NCI-H1694 treated with DMSO at 0.1 percent for 48 hours (cell line): ENCODE measurements at places on chromosomes 2 and 18.

- no peak for DNase-seq
Measured at GRCh38 chr2:135029481-135030134, 17.6 kb downstream of the MAP3K19 start.

DNA sequence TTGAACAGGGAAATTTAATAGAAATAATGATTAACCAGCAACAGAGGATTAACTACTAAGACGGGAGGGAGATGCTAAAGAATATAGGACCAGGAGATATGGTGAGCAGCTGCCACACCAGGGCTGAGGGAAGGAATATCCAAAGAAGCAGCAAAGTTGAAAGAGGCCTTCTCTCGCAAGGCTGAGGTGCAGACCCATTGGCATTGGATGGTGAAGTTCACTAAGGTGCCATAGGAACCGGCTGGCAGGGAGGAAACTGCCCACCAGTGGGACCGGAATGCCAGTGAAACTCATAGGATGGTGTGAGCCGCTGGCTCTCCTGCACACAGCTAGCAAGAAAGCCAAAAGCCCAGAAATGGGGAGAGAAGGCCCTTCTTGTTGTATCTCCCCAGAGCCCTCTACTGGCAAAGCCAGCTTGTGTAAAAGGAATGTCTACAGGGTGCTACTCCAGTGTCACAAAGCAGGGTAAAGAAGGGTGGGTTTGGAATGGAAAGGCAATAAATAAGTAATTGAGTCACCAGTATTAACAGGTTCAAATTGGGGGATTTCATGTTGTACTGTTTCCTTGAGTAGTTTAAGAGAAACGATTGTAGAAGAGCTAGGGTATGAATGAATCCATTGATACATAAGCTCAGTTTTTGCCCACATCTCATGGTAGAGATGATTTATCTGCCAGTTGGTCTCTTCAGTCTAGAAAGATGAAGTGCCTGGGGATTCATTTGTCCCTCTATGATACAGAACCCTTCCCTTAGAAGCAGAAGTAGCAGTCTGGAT, 36.0 kb downstream of the FARP2 start:
- peak; percentile 32 for DNase-seq

DNA sequence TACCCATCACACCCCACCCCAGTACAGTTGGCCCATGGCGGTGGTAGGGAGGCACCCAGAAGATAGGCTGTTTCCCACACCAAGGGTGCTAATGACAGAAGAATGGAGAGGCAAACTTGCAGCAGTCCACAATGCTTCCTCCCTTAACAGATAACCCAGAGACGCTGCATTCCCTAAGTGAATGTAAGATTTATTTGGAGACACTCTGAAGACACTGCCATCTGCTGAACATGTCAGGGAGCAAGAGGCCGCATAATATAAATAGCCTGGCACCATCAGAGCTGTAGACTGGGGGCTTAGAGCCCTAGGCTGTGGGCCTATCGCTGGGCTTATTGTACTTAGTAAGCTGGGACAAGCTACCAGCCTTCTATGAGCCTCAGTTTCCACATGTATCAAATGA, 2.2 kb upstream of the IWS1 start:
- DNase-seq = no peak

DNA sequence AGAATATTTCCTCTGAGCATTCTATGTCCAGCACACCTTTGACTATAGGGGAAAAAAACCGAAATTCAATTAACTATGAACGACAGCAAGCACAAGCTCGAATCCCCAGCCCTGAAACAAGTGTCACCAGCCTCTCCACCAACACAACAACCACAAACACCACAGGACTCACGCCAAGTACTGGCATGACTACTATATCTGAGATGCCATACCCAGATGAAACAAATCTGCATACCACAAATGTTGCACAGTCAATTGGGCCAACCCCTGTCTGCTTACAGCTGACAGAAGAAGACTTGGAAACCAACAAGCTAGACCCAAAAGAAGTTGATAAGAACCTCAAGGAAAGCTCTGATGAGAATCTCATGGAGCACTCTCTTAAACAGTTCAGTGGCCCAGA, 79.4 kb upstream of the FAM117B start:
- no peak for DNase-seq

- DNase-seq = no peak
Measured at GRCh38 chr2:237652181-237652580, 24.8 kb downstream of the LRRFIP1 start.

DNA sequence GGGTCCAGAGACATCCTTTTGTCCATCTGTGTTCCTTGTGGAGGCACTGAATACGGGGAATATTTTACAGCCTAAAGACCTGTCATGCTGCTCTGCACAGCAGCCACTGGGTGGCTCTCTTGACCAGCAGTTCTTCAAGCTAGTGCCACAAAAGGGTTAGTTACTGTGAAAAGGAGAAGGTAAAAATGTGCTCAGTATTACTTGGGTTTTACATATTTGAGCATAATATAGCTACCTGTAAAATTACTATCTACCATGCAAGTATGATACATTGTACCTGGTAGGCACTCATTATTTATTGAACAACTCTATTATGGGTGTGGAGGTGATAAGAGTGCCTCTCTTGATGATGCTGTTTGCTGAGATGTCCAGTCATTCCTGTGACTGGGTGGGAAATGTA, 23.6 kb downstream of the FZD5 start:
- peak; percentile 68 for DNase-seq

DNA sequence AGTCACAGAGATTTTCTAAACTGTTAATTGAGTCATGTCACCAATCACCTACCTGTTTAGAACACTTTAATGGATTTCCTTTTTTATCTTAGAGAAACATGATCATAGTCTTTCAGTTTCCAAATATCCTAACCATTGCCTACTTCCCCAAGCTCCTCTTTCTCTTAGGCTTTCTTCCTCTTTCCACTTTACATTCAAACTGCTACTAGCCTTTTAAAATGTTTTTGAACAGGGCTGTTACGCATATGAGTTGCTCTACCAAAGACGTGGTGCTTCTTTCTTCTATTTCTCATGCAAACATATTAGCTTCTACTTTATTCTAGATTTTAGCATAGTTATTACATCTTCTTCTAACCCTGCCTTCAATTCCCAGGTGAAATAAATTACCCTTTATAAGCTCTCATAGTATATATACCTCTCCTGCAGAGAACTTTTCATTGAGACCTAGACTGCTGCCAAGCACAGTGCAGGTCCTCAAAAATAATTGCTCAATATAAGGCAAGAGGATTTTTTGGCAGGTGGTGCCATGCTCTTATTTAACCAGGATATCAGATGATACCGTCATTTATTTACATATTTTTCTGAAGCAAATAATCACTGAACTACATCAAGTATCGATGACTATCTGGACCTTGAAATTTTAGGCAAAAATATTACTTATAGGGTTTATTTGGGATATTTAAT, 937.1 kb downstream of the TSN start:
- DNase-seq = no peak

GRCh38 chr2:237801466-237801865, 2.9 kb downstream of the RBM44 start:
- DNase-seq = no peak

DNA sequence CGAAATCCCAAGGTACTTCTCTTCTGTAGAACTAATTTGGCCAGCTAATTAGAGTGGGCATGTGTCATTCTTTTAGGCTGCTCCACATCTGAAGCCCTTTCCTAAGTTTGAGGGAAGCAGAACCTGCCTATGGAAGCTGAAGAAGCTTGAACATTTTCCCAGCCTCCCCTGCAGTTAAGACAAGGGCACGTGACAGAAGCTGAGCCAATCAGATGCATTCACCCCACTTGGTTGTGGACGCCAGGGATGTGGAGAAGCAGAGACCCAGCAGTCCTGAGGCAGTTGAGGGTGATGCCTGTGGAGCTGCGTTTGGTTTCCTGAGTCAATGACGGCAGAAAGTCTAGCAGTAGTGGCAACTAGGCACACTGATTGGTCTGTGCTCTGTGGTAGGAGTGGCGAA, 26.1 kb upstream of the CERS6 start:
- DNase-seq = no peak

- no peak for DNase-seq
Measured at GRCh38 chr2:187435078-187435477, 13.0 kb downstream of the CALCRL start.

DNA sequence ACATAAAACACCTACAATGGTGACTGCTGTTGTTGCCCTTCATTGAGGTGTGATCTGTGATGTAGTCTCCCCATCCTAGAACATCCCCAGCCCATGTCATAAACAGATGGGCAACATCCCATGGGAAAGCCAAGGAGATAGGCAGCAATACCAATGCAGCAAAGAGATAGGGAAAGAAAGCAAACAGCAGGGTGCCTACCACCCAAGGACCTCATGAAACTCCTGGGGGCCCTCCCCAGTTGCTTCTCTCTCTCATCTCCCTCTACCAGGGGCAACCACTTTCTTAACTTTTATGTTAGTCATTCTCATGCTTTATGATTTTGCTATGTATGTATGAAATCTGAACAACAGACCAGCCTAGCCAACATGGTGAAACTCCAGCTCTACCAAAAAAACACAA, 8.1 kb upstream of the ITPRIPL1 start:
- no peak for DNase-seq

DNA sequence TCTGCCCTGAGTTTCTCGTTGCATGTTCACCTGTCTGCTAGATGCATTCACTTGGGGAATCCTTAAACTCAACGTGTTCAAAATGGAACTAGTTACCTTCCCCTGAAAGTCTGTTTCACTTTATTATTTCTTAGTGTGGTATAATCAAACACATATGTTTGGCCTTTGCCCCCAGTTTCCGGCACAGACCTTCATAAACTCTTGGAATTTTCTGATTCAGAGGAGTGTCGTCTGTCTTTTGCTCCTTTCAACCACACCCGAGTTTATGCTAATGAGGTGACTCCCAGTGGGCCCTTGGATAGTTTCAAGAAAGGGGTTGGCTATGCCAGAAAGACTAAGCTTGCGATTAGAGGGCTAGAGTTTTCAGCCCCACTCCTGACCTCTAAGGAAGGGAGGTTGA, 198.9 kb downstream of the CDCA7 start:
- no peak for DNase-seq

GRCh38 chr18:22489704-22490103, 72.0 kb upstream of the CTAGE1 start:
- no peak for DNase-seq

- DNase-seq = no peak
Measured at GRCh38 chr2:216073773-216074172, 7.8 kb downstream of the PECR start.

- DNase-seq = no peak
Measured at GRCh38 chr2:23268467-23269263, 116.3 kb upstream of the KLHL29 start.

DNA sequence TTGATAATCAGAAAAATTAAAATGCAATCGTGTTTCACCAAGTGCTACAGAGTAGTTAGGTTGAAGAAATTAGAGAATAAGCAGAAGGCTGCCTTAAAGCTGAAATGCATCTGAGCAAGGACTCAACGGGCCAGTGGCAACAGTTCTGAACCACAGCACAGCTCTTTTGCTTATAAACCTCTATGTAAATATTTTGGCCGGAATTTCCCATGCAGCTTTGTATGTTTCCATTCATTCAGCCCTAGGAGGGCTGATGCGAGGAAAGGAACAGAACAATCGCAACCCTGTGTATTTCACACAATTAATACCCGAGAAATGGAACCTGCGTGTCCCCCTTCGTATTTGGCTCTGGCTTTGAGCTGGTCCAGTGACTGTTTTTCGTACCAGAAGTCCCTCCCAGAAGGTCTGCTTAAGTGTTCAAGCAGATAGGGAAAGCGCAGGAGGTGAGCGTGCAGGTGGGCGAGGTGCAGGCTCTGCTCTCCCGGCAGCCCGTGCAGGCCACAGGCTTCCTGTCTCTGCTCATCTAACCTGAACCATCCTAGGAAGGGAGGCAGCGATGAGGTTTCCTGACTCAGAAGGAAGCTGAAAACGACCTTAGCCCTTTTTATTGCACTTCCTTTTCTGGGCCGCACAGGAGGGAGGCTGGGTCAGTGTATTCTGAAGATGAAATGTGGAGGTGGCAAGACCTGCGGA, 67.3 kb downstream of the ASB1 start:
- DNase-seq = no peak

DNA sequence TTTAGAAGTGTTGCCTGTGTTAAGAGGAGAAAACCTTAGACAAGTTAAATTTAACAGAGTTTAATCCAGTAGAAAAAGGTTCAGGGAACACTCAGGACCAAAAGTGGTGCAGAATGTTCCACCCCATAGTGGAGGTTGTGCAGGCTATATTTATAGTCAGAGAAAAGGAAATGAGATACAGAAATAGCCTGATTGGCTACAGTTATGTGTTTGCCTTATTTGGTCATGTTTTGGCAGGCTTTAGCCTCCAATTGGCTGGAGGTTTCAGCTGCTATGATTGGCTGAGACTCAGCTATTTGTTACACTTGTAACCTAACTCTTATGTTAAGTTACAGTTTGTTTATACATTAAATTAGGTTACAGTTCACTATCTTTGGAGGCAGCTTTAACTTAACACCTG, 4.2 kb downstream of the STAMBP start:
- no peak for DNase-seq

GRCh38 chr2:23814963-23815362, 112.0 kb downstream of the ATAD2B start:
- DNase-seq = no peak

DNA sequence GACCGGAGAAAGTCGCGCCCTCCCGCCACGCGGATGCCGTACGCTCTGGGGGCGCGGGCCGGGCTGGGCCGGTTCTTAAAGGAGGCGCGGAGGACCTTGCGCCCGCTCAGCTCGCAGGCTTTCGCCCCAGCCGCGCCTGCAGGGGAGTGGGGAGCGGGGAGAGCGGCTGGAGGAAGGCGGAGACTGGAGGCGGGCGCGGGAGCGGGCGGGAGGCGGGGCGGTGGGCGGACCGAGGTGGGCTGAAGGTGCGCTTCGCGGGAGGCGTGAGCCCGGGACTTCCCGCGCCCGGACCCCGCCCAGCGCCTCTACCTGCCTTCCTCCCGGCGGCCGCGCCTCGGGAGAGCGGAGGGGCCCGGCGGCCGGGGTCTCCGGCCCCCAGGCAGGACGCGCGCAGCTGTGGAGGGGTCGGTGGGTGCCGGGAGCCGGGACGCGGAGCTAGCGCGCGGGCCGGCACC, at the start of gene ADRA2B:
Gene ADRA2B (minus strand): TSS at position 148 of the 455 bp plus-strand sequence. CDS start 422 bp downstream, outside the sequence.
- DNase-seq = no peak

DNA sequence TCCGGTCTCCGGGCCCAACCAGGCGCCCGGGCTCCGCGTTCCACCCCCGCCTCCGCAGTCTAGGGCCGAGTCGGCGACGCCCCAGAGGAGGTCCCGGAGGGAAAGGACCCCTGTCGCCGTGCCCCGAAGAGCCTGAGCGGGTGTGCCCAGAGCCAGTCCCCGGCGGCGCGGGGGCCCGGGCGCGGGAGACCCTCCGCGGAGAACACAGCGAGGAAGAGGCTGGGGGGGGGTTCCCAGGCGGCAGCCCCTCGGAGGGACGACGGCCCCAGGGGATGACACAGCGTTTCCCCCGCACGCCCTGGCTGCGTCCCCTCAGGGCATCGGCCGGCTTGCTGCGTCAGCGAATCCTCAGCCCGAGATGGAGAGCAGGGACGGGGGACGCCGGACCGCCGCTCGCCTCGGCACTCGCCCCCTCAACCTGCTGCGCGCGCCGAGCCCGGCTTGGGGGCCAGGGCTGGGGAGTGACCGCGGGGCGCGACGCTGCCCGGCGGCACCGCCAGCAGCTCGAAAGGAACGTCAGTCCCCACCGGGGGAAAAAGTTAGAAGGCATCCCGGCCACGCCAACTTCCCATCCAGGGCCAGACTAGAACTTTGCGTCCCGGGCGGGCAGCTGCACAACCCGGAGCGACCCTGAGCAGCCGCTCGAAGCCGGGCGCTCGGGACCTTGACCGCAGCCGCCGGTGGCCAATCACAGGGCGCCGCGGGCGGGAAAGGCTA, 711 bp downstream of the SFXN5 start:
- no peak for DNase-seq

- no peak for DNase-seq
Measured at GRCh38 chr2:8496079-8496478, 185.8 kb upstream of the ID2 start.

- no peak for DNase-seq
Measured at GRCh38 chr18:24490539-24490938, 30.1 kb downstream of the HRH4 start.
